Activated CD8-positive, alpha-beta memory T cell treated with anti-CD3 and anti-CD28 coated beads, Interleukin-2, amount 50 U/mL, for 4 hours (primary cell): ENCODE measurements at places on chromosomes 2 and 18.

DNA sequence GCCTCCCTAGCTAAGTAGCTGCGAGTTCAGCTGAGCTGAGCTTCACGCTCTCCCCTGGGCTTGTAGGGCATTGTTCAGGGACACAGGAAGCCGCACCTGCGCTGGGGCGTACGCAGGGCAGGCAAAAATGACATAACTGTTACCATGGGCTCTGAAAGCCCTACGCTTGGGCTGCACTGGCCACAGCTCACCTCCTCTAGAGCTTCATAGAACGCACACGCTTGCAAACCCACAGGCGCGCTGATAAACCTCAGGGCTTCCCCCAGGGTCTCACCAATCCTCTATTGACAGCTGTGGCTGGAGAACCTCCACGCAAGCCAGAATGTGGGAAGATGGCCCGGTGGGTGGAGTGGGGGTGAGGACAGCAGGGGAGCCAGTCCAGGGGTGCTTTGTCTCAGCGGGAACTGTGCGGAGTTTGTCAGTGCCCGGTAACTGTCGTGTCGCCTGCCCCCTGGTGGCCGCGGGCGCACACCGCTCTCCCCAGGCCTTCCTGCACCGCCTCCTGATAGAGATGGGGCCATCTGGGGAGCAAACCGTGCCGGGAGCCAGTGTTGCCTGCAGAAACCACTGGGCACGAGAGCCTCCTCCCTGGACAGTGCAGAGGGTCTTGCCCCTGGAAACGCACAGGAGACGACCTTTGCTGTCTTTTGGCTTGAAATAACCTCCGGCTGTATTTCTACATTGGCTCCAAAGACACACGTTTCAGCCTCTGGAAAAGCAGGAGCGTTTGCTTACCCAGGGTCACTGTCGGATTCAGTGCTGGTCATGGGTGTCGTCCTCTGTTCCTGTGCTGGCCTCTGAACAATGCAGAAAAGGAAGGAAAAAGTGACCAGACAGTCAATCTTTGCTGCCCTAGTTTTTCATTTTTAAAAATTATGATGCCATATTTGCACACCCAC, 17.0 kb upstream of the CIDEA start:
- peak; percentile 61 for DNase-seq

- DNase-seq: no peak
Observed at GRCh38 chr18:6004119-6004518, 108.8 kb upstream of the TMEM200C start.

DNA sequence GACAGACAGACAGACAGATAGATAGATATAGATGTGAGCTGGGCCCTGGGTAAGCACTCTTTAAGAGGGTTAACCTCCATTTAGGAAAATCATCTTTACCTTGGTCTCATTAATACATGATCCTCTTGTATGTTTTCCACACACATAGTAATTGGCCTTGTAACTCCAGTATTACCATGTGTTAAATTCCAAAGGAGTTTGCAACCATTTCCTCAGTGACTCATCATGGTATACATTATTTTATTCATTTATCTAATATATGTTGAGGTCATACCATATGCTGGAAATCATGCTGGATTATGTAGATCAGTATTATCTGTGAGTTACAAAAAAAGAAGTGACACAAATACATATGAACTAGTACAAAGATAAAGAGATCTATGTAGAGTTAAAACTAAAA, 504.3 kb downstream of the DCC start:
- no peak for DNase-seq

- DNase-seq: no peak
Observed at GRCh38 chr18:22998344-22998743, 65.2 kb downstream of the RBBP8 start.

- DNase-seq: no peak
Observed at GRCh38 chr18:484749-485464, 15.6 kb downstream of the COLEC12 start.

- no peak for DNase-seq
Observed at GRCh38 chr2:232571026-232571474, 20.6 kb downstream of the EIF4E2 start.

GRCh38 chr2:110837446-110838409, 105.4 kb downstream of the ACOXL start:
- DNase-seq: no peak

DNA sequence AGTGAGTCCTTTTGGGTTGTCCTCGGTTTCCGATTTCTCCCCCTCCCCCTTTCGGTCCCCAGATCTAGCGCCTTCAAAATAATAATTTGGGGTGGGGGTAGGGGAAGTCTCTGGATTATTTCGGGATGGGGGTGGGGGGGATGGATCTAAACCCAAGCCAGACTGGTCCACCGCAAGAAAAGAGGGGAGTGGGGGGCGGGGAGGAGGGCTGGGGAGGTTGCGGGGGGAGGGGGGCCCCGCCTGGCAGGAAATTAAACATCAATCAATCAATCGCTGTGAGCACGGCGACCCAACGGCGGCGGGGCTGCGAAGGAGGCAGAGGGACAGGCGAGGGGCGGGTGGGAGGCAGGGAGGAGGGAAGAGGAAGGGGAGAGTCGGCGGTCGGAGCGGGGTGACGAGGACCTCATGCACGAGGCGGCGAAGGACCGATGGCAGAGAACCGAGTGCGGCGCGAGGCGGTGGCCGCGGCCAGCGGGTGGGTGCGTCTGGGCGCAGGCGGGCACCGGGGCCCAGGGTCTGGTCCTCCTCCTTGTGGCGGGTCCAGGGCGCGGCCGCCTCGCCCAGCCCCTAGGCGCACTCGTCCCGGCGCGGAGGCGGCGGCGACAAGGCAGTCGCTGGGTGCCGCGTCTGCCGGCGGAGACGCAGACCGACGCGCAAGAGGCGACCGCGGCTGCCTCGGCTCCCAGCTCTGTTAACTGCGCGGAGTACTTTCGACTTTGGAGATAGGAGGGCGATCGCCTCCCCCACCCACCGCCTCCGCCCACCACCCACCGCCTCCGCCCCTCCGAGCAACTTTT, 468 bp upstream of the SATB2 start:
- DNase-seq: no peak

- no peak for DNase-seq
Observed at GRCh38 chr2:74293191-74293991, 49.8 kb downstream of the SLC4A5 start.

- no peak for DNase-seq
Observed at GRCh38 chr2:235569837-235570236, 76.0 kb downstream of the AGAP1 start.

DNA sequence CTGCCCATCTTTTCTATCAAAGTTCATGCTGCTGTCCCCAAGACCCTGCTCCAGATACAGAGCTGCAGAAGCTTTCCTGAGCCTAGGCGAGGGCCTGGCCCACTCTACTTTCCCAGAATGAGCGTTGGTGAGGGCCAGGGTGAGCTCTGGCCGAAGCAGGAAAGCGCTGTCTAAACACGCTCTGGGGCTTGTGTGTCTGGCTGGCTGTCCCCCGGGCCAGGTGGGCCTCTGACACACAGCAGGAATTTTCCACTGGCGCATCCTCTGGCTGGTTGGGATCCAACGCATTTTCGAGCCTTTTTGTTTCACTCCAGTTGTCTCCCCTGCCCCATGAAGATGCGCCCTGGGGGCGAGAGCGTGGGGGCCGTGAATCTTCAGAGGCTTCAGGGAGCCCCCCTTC, 17.8 kb upstream of the KCNK3 start:
- DNase-seq: no peak

- DNase-seq: peak; percentile 55
Observed at GRCh38 chr2:241689306-241689705, 2.7 kb upstream of the DTYMK start.

- no peak for DNase-seq
Observed at GRCh38 chr2:224850081-224850480, 133.9 kb upstream of the CCDC195 start.

DNA sequence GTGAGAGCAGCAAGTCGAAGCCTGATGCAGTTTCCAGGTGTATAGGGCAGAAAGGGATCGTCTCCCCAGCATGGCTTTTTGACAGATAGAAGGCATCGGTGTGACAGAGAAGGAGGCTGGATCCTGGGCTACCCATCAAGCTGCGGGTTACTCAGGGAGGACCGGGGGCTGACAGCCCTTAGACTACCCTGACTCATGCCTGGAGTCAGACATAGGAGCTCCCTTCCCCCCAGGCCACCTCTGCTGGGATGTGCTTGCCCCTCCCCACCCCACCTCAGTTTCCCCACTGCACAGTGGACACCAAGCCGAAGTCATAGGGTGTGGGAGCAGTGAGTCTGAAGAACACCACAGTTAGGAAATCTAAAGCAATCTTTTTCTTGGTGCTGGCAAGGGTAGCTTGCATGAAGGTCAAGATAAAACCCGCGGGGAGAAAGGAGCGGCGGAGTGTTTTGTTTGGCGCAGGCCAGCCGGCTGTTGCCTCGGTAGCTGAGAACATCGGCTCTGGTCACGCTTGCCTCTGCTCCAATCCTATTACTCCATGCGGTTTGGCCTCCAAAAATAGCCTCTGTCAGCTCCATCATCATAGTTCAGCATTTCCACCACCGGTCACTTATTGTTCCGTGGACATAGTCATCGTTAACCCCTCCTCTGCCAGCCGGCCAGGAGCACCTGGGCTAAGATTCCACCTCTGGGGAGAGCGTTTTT, 169.2 kb upstream of the GLI2 start:
- no peak for DNase-seq

- no peak for DNase-seq
Observed at GRCh38 chr2:180227461-180227860, 220.4 kb upstream of the CWC22 start.

GRCh38 chr2:202726070-202726469, 91.3 kb downstream of the FAM117B start:
- no peak for DNase-seq

GRCh38 chr2:42410742-42411514, 49.9 kb upstream of the COX7A2L start:
- DNase-seq: no peak

DNA sequence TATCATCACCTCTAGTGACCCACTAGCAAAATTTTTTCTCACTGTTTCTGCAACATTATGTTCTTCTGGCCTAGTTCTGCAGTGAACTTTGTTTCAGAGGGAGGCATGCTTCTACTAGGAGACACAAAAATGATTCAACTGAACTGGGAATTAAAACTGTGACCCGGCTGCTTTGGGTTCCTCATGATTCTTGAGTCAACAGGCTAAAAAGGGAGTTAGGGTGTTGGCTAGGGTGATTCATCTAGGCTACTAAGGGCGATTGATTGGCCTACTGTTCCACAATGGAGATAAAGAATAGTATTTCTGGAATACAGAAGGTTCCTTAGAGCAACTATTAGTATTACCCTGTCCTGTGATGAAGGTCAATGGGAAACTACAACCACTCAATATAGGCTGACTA, 179.5 kb downstream of the PPP1R1C start:
- DNase-seq: no peak

GRCh38 chr18:78587096-78587495, 392.5 kb upstream of the SALL3 start:
- no peak for DNase-seq

- DNase-seq: no peak
Observed at GRCh38 chr2:43075054-43075593, 151.3 kb downstream of the ZFP36L2 start.

DNA sequence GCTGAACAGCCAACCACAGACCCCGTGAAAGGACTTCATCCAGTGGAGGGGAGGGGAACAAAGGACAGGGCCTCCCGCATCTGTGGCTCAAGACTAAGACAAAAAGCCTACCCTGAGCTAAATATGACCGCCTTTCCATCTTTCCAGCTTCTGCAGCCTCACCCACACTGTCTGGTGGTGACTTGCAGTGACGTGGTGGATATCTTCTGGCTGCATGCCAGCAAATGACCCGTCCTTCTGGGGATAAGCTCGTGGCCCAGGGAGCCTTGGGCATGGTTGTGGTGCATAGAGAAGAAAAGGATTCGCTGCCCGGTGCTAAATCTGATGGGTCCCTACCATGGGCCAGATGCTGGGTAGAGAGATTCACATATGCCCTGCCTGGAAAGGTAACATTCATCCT, 8.7 kb upstream of the NGEF start:
- no peak for DNase-seq

GRCh38 chr2:178391701-178392100, 59.3 kb downstream of the PRKRA start:
- DNase-seq: no peak

DNA sequence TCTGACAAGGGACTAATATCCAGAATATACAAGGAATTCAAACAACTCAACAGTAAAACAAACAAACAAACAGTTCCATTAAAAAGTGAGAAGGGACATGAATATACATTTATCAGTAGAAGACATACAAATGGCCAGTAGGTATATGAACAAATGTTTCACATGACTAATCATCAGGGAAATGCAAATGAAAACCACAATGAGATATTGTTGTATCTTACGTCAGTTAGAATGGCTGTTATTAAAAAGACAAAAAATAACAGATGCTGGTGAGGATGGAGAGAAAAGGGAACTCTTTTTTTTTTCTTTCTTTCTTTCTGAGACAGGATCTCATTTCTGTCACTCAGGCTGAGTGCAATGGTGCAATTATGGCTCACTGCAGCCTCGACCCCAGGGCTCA, 175.5 kb downstream of the CAMKMT start:
- no peak for DNase-seq

- DNase-seq: no peak
Observed at GRCh38 chr2:156537141-156537540, 101.0 kb downstream of the GPD2 start.

DNA sequence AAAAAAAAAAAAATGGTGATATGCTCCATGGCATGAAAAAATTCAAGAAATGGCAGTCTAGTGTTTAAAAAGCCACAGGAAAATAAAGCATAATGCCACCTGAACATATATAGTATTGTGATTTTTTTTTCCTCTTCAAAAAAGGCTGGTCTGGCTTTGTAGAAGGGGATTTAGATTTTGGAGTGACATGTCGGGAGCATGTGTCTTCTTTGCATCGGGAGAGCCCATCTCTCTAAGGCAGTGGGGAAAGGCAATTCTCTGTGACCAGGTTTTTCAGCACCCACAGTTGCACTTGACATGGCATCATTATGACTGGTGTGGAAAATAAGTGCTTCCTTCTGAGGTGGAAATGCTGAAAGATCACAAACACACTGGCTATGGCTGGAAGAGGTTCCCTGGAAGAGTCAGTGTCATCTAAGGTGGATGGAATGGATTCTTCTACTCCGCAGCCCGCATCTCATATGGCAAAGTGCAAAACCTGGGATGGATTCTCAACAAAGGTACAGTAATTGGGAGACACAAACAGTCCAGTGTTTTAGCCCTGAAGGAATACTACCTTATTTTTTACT, 172.5 kb downstream of the AGAP1 start:
- no peak for DNase-seq

DNA sequence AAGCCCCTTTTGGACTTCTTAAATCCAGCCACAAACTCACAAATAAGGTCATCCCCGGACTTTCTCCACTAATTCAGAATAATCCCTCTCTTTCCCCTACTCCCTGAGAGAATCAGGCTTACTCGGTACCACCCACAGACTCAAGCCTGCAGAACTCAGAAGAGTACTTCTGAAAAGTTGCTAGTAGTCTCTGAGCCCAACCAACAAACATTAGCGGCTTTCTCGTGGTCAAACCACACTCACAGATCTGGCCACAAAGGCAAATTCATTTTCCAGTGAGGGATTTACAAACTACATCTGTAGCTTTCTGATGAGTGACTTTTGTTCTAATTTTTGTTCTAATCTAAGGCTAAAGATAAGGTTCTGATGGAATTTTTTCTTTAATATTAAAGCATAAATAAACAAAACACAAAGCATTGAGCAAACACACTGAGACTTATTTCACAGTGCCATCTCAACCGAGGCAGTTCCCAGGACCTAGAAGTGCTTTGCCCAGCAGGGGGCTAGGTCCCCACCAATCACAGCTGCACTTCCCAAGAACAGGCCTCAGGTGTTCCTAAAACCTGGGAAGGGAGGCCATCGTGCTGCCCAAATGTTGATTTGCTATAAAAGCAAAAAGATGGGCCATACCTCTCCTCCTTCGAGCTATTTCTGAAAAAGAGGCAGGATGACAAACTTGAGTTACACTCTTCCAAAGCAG, 110.7 kb downstream of the COLEC12 start:
- no peak for DNase-seq

GRCh38 chr18:25350489-25351251, 1.3 kb downstream of the ZNF521 start:
- DNase-seq: peak; percentile 19
